ENCODE measurements at places on chromosomes 12 and 14.

DNA sequence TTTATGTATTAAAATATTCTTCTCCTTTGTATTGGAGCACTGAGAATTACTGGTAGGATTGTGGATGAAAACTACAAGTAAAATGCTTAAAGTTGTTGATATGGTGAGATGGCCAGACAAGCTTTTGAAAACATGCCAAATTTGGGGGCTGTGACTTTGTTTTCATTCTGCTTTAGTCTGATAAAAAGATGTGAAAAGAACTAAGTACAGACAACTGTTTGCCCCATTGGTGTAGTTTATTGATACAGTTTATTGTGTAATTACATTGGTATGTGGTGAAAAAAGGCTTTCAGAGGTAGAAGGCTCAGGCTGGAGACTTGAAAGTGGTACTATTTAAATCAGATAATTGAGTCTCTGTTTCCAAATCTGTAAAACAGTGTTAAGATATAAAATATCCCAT lies 746.8 kb downstream of the DIO2 start:
- DNase-seq: no peak

DNA sequence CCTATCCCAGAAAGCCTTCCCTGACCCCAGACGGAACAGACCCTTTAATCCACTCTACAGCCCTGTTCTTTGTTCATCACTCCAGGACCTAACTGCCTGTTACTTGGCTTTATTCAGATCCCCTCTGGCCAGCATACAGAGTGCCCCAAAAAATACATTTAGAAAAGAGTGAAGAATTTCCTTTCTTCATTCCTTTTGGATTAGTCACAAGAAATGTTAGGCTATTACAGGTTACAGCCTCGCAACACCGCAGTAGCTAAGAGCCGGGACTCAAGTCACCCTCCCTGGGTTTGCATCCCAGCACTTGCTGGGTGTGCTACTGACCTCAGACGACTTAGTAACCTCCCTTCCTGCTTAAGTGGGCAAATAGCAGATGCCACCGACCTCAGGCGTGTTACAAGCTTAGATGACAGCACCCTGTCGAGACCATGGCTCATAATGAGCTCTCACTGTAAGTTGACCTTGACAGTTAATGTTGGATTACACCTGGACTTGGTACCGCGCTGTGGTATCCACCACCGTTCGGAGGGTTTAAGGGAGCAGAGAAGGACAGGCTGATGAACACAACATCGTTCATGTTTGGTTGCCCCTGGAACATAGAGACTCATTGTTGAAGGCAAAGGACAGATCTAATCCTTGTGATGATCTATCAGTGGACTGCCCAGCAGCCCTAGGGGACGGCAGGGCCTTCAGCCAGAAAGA lies 12.9 kb downstream of the GLRX5 start:
- DNase-seq: peak; percentile 35

GRCh38 chr14:100694579-100695422 lies 31.9 kb upstream of the DLK1 start:
- DNase-seq: no peak

- no peak for DNase-seq
Observed at GRCh38 chr14:75847584-75847983, 134.2 kb downstream of the TGFB3 start.

- no peak for DNase-seq
Observed at GRCh38 chr12:120092551-120093335, 23.8 kb downstream of the RAB35 start.

DNA sequence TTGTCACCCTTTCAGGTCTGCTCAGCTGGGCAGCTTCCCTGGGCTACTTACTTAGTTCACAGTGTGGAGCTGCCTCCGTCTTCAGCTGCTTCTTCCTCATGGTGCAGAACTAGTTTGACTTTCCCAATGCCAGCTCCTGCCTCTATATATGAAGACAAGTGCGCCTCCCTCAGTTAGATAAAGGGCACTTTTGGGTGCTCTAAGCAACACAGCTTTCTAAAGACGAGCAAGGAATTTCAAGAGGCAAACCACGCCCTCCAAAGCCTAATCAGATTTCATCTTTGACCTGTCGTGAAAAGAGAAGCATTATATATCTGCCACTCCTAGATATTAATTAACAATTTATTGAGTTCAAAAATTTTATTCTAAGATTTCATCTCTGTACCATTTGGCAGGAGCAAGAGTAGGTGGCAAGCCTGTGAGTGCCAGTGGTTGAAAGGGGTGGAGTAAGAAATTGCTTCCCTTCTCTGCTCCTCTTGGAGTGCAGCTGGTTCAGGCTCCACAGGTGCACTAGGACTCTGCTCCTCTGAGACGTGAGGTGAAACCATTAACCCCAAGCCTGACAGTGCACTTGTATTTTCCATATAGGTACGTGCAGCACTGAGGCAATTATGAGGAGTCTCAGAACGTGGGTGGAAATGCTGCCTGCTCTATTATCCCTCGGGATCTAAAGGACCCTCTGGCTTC lies 2.1 kb upstream of the SLC11A2 start:
- no peak for DNase-seq

GRCh38 chr14:23563473-23564180 lies 4.0 kb downstream of the AP1G2 start:
- no peak for DNase-seq

DNA sequence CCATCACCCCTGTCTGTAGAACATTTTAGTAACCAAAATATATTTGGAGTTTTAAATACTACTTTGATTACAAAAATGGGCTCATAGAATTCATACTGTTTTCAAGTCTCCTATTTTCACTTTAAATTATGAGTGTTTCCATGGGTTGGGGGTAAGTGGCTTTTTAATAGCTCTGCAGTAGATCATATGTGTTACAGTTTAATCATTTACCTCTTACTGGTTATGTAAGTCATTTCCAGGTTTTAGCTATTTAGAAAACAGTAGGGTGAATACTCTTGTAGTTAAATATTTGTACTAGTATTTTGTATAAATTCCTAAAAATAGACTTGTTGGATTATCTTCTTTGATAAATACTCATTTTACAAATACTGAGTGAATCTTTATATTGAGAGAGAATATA lies 8.2 kb downstream of the PCNX1 start:
- no peak for DNase-seq

DNA sequence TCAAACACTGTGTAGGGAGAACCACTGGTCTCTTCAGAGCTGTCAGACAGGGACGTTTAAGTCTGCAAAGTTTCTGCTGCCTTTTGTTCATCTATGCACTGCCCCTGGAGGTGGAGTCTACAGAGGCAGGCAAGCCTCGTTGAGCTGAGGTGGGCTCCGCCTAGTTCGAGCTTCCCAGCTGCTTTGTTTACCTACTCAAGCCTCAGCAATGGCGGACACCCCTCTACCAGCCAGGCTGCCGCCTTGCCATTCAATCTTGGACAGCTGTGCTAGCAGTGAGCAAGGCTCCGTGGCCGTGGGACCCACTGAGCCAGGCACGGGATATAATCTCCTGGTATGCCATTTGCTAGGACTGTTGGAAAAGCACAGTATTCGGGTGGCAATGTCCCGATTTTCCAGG lies 24.6 kb upstream of the YBX3 start:
- no peak for DNase-seq

DNA sequence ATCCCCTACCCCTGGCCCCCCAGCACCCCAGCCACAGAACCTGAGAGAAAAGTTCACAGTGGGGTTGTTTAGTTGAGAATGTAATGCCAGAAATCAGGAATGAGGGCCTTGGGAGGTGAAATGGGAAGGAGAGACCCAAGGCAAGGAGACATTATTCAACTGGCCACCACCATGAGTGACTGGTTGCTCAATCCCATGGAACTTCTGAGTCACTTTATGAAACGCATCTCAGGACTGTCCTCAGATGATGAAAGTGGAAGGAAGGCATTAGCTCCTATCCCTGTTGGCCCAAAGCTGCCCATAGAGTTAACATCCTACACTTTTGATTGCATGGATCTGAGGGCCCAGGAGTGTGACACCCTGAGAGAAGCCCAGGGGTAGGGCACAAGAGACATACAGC lies 25.4 kb upstream of the TCL1A start:
- no peak for DNase-seq

DNA sequence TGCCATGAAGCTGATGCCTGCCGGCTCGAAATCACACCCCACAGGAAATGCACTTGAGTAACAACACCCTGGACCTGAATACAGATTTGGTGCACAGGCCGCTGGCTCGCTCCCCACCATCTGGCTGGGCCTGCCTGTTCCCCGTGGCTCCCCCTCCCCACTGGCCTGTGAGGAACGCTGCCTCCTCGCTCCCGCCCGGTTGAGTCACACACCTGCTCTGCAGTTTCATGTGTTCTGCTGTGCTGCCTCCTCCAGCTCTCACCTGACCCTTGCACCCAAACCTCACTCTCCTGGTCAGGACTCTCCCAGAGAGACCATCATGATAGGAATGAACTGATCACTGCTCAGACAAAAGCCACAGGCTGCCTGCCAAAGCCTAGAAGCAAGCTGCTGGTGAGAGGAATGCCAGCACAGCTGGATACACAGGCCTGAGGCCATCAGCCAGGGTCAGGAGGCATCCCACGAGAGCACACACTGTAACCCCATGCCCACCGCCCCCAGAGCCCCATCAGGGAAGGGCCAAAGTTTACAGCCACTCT lies 3.8 kb upstream of the SIVA1 start:
- DNase-seq: no peak

- no peak for DNase-seq
Observed at GRCh38 chr12:91361864-91362263, 179.2 kb upstream of the DCN start.

- no peak for DNase-seq
Observed at GRCh38 chr12:69471667-69472385, 1.6 kb downstream of the FRS2 start.

- no peak for DNase-seq
Observed at GRCh38 chr12:118371321-118372282, 1.1 kb downstream of the TAOK3 start.

Data from SW 1271 (cell line).